ENCODE measurements at places on chromosomes 3 and 15.
A peak's percentile ranks its signal among the peaks of the same experiment; 100 is the strongest.

DNA sequence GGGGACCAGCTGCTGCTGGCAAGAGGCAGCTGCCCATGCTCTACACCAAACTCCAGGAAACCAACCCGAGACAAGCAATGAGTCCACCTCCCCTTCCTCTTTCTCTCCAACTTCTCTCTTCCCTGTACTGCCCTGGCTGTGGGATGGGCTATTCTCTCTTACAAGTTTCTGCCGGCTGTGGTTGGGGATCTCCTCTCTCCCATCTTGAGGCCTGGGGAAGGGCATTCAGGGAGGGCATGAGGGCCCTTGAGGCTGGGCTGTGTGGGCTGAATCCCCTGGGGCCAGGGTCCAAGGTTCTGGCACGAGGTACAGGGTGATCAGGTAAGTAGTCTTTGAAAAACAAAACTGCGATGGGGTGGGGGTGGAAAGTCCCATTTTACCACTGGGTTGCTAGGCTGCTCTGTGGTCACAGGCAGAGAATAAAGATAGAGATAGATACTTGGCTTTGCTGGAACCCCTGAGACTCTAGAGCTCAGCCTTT lies 32.3 kb upstream of the CTSH start:
- no peak for DNase-seq

DNA sequence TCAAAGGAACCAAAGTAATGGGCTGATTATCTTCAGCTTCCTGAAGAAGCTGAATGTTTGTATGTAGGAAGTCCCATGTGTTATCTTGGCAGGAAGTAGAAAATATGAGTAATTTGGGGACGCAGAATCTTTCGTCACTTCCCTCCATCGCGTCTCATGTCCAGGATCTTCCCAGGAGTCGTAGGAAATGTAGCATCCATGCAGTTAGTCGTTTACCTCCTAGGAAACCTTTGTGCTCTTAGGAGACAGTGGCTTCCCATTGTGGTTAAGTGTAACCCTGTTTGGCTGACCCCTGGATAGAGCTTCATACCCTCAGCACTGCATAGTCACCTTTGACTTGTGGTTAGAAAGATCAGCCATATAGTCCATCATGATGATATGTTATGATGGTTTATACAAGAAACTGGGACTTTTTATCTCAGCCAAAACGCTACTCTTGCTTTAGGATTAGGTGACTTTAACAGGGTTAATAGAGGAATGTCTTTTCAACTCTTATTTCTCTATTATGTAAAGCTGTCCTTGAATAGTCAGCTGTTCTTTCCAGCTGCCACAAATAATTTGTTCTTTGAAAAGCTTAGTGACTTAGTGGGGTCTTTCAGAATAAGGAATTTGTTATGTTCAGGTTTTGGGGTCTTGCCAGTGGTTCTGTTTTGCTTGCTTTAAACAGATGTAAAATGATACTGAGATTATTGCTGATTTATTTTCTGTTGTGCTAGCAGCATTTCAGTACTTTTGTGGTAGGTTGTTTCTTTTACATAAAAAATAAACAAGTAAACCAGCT lies 92.2 kb downstream of the KLHL25 start:
- DNase-seq, result no peak

DNA sequence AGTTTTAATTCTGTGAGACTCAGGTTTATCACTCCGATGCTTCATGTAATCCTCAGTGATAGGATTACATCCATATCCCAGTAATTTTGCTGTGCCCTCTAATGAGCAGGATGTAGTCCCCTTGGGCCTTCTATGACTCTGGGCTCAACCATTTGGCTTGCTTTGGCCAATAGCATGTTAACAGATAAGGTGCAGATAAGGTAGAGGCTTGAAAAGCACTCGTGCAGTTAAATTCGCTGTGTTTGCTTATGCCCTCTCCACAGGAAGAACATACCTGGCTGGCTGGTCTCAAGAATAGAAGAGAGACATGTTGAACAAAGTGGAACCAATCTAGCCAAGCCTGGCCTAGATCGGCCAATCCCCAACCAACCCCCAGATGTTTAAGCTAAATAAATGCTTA lies 20.1 kb downstream of the CCDC13 start:
- no peak for DNase-seq

DNA sequence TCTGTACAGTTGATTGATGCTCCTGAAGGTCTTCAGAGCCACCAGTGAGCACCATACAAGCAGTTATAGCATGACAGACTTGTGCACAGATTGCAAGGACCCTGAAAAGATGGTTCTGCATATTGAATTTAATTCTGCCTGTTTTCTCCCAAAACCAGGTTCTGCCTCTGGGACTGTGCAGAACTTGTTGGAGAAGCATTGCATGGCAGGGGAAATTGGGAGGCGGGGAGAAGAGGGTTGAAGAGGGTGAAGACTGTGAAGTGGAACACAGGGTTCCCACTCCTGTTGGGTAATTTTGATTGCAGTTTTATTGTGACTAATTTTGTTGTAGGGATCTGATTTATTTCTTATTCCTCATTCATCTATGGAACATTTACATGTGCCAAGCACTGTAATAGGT lies 10.3 kb downstream of the ZNF80 start:
- DNase-seq, result no peak

DNA sequence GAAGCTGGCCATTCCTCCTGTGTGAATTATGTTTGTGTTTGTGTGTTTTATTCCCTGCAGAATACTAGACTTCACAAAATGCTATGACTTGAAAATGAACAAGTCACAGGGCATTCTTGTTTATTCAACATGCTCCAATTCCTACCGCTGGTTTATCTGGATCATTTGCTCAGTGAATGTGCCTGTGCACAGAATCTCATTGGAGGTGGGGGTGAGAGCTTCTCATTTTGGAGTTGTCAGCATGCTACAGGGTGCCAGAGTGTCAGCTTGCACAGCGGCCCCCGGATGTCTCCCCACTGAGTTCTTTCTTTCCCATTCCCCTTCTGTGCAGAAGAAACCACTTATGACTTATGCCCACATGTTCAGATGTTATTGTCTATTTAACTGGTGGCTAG lies 428.7 kb downstream of the ROBO2 start:
- DNase-seq, result no peak

GRCh38 chr15:74754593-74755215 lies 6.1 kb downstream of the CYP1A2 start:
- no peak for DNase-seq

DNA sequence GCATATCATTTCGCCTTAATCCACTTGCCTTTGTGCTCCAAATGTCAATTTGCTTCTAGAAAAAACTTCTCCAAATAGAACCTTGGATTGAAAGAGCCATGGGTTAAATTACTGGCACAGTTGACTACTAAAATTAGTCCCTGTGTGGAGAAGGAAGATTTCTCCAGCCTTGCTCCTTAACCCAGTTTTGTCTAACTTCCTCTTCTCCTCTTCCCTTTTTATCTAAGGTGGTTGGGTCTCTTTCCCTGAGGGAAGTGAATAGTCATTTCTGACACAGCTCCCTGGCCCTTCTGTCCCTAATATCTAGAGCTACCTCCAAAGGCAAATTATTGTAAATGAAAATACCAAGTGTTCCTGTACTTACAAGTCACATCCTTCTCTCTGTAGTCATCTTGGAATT lies 527.9 kb upstream of the TBL1XR1 start:
- no peak for DNase-seq

DNA sequence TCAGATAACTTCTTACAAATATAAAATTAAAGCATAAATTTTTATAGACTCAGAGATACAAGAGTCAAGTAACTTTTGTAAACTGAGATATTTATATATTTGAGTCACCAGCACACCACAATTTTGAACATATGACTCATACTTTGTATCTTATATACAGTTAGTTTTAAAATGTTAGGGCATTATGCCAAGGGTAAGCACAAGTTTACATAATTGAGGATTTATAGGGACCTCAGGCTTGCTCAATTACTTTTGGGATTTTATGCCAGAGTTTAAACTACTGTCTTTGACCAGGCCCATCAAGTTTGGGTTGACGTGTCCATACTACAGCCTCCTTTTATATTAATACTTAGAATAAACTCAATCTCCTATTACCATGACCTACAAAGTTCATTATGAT lies 7.4 kb upstream of the FGF7 start:
- no peak for DNase-seq

DNA sequence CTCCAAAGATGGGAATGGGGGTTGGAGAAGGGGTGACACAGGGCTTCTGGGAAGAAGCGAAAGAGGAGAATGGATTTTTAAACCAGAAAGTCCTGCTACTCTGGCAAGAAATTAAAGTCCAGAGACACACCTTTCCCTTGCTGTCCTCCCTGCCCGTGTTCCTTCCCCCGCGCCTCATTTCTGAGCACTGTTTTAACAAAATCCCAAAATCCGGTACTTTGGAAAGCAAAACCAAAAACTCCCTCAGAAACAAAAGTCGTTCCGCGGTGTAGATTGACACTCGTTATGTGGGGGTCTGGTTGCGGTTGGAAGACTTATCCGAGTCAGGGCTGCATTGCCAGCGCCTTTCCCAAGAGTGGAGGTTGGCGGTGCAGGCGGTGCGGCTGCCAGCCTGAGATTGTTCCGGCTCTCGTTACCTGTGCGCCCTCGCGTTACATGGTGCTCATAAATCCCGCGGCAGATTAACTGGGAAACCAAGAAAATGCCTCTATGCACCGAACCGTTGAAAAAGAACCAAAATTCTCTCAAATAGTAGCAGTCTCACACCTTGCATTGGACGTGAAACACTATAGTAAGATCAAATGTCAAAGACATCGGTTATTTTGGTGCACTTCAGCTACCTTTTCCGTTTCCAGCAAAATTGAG lies 217.7 kb downstream of the MEIS2 start:
- peak; percentile 19 for DNase-seq

GRCh38 chr15:72911626-72912025 lies 128.1 kb upstream of the ADPGK start:
- no peak for DNase-seq

DNA sequence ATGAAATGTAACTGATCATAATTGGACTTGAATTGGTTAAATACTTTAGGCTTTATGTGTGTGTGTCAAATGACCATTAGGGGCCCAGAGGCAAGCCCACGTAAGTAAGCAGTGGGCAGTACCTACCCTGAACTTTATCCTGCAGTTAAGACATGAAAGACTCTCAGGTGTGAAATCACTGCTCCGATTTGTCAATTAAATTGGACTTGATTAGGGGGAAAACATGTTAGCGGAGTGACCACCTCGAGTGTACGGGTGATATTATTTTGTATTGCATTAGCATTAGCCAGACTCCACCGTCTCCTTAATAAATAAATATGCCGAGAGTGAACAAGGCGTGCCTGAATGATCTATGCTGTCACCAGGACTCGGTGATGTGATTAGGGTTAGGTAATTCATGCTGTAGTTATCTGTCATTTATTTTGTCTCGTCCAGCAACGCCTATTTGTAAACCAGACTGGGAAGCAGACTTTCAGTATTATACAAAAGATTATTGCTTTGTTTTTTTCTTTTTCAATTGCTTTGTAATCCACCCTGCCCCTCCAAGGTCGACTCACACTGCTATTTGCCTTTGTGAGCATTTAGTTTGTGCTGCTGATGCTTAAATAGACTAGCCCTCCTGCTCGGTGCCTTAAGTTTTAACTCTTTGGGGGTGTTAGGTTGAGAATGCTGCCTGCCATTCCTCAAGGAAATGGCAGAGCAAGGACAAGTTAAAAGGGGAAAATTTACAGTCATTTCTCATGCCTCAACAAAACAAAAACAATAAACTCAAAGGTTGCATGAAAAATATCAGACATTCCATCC lies 1.8 kb downstream of the RBMS3 start:
- DNase-seq, result no peak

GRCh38 chr3:119380697-119381096 lies 82.7 kb downstream of the TMEM39A start:
- no peak for DNase-seq

DNA sequence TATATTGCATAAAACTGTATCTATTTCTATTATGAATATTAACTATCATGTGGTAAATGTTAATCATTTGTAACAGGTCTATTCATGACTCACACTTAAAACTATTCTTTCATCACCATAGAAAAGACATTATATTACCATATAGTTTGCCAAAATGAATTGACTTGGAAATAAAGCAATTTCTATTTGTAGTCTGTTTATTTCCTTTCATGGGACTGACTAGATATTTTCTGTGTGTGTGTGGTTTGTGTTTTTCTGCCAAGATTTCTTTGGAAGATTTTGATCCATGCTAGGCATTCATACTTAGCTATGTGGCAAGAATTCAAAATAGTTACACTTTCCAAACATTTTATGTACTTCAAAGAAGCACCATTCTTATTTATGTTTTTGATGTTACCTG lies 522.5 kb upstream of the AGTR1 start:
- DNase-seq, result no peak

DNA sequence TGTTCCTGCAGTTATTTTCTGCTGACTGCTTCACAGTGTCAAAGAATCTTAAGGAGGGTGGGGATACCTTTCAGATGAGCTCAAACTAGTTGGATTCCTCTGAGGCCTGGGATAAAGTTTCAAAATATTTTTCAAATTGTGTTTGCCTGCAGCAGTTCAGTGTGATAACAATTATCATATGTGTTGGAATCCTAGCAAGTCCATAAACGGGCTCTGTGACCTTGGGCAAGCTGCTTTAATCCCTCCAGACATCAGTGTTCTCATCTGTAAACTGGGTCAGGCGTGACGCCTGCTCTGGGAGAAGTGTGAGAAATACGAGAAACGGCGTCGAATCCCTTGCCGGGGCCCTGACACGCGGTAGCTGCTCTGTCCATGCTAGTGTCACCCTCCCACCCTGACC lies 153.5 kb downstream of the UACA start:
- no peak for DNase-seq

GRCh38 chr3:55621026-55621422 lies 133.9 kb upstream of the WNT5A start:
- no peak for DNase-seq

- DNase-seq, result no peak
These were observed 29.5 kb downstream of the P2RY14 start for GRCh38 chr3:151248772-151249337.

DNA sequence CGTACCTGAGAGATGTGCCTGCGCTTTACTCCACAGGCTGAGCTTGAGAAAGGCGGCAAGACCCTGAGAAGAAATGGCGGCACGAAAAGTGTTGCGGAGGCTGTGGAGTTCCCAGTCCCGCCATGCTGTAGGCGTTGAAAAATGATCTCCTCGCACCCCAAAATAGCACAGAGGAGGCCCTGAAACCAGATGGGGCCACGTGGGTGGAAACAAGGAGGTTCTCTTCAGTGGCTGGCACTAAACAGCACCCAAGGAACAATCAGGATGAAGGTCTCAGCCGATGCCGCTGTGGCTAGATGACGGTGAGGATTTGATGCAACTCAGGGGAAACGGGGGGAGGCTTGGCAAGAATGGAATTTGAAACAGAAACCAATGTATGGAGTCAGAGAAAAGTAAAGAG lies 57.3 kb downstream of the TMEM212 start:
- DNase-seq, result no peak

Data from left ventricle myocardium inferior (tissue), 1 donor.